ENCODE measurements at places on chromosomes 5 and 9.

DNA sequence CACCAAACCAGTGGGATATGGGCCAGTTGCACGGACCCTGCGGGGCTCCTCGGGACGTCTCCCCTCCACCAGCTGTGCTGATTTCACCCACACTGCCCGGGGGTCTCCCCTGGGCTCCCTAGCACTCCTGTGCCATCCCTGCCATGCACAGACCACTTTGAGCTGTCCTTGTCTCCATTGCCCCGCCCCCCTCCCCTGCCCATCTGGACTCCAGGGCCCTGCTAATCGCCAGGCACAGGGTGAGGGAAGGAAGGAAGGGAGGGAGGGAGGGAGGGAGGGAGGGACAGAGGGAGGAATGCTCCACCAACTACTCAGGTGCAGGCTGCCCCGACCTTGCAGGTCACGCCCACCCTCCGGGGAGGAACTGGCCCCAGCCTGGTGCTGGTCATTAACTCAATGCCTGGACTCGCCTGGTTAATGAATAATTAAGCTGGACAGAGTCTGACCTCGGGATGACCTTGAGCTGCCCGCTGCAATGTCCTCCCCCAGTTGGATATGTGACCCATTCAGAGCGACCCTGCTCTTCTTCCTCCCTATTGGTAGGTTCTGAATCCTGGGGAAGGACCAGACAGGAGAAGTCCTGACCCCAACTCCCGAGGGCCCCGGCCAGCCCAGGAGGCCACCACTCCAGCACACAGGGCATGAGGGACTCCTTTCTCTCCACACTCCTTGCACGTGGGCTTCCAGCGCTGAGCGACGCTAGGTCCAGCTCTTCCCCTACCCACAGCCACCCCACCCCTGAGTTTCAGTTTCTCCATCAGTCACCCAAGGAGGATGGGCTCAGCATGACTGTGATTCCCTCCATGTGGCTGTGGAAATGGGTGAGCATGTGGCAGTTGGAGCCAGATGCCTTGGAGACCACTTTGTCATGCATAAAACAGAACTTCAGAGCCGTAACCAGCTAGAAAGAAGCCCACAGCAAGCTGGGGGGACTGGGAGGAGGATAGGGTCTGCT lies 62.1 kb downstream of the C9orf50 start:
- H3K36me3 ChIP-seq, result no peaks in the 10 kb centered on the region
- H3K27ac ChIP-seq, result no peak overlapping the region
- H3K27me3 ChIP-seq, result no peaks in the 10 kb centered on the region
- H3K4me1 ChIP-seq, result peaks cover 23% of the 10 kb centered on the region
- DNase-seq, result no peak

GRCh38 chr5:59182760-59183159 lies 599.9 kb downstream of the RAB3C start:
- DNase-seq, result no peak
- H3K27ac ChIP-seq, result no peak overlapping the region
- no peaks in the 10 kb centered on the region for H3K27me3 ChIP-seq

- no peaks in the 10 kb centered on the region for H3K36me3 ChIP-seq
- no peaks in the 10 kb centered on the region for H3K4me1 ChIP-seq
- no peak for DNase-seq
- H3K4me3 ChIP-seq, result no peak overlapping the region
- H3K27me3 ChIP-seq, result no peaks in the 10 kb centered on the region
- H3K27ac ChIP-seq, result no peak overlapping the region
These were observed 72.8 kb downstream of the STARD4 start for GRCh38 chr5:111439473-111440075.

DNA sequence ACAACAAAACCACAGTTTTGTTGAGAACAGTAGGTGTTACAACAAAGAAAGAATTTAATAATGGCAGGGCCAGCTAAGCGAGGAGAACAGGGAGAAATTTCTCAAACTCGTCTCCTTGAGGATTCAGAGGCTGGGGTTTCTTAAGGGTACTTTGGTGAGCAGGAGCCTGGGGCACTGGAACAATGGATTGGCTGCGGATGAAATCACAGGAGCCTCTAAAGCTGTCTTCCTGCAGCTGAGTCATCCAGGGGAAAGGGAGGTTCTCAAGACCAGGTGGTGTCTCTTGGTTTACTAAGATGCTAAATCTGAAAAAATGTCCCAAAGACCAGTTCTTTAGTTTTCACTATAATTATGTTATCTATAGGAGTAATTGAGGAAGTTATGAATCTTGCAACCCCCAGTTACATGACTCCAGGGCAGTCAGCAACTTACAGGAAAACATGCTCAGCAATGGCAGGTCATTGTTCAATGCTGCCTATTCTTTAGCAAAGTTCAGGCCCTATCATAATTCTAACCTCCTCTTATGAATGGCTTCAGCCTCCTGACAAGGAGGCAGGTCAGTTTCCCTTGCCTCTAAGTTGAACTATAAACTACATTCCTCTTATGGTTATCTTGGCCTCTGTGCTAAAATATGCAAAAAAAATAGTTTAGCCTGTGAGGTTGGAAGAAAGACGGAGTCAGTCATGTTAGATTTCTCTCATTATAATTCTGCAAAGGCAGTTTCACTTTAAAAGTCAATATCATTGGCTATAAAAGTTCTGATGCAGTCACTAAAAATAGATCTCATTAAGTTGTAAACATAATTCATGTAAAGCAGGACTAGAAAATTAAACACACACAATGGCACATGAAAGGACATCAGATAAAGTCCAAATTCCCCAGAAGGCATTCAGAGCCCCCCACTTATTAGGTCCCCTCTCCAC lies 63.3 kb upstream of the CKS2 start:
- no peaks in the 10 kb centered on the region for H3K36me3 ChIP-seq
- H3K27ac ChIP-seq, result no peak overlapping the region
- no peak for DNase-seq
- no peak overlapping the region for H3K4me3 ChIP-seq

GRCh38 chr9:122354536-122355199 lies 16.2 kb upstream of the PTGS1 start:
- no peak for DNase-seq
- no peak overlapping the region for H3K4me3 ChIP-seq
- H3K27ac ChIP-seq, result no peak overlapping the region

- no peaks in the 10 kb centered on the region for H3K27me3 ChIP-seq
- no peak overlapping the region for H3K4me3 ChIP-seq
- no peaks in the 10 kb centered on the region for H3K36me3 ChIP-seq
- no peak overlapping the region for H3K27ac ChIP-seq
- H3K4me1 ChIP-seq, result peaks cover 13% of the 10 kb centered on the region
These were observed 7.2 kb downstream of the NACC2 start for GRCh38 chr9:136087741-136088480.
